A172 (cell line): ENCODE measurements at places on chromosomes 3 and 15.

DNA sequence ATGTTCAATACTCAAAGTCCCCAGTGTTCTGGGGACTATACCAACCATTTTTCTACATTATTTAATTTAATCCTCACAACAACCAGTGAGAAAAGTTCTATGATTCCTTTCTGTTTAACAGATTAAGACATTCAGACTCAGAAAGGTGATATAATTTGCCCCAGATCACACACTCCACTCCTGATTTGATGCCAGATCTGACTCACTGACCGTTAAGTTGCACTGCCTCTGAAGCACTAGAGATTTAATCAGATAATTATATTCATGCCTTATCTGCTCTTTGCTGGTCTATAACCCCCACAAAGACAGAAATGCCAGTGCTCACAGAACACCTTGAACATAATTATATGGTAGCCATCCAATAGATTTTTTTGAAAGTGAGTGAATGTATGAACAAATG is 501.0 kb downstream of the IGSF11 start:
- peak; percentile 7 for DNase-seq

DNA sequence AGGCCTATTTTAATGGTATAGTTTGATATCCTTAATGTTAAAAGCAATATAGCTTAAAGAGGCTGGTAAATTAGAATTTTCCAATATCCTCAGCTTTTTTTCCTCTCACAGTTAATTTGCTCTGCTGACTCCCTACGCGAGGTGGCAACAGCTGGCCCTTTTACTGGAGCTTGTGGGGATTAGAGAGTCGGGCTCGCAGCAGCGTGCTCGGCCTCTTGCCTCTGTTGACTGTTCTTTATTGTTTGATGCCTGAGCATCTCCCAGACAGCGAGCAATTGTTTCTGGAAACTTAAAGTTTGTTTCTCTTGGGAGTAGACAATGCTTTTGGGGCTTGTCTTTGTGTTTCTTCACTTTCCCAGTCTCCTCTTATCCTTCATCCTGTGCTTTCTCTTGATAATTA is 80.8 kb downstream of the OPA1 start:
- DNase-seq = no peak

GRCh38 chr3:133896002-133896761 is 500 bp upstream of the RAB6B start:
- no peak for DNase-seq

DNA sequence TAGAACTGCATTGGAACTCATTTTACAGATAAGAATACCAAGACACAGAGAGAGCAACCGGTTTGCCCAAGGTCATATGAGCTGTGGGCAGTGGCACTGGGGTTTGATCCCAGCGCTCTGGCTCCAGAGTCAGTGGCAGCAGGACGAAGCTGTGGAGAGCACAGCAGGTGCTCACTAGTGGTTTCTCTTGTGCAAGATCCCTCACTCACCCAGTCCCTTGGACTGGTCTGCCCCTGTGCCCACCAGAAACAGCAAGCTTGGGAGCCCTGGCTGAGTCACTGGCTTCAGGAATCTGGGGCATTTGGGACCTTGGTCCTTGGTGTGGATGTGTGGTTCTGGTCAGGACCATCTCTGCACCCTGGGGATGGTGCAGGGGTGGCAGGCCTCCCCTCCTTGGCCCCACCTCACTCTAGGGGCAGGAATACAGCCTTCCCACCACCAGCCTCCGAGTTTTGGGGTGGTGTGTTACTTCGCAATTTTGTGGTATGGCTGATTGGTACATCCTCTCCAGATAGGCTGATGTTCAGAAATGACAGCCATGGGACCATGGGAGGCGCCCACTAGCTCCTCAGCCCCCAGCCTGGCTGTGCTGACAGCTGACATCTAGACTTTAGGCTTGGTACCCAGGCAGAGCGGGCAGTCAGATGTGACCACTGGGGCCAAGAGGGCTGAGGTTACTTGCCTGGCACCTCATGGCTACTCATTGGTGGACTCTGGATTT is 104.6 kb downstream of the LSM3 start:
- DNase-seq = no peak

DNA sequence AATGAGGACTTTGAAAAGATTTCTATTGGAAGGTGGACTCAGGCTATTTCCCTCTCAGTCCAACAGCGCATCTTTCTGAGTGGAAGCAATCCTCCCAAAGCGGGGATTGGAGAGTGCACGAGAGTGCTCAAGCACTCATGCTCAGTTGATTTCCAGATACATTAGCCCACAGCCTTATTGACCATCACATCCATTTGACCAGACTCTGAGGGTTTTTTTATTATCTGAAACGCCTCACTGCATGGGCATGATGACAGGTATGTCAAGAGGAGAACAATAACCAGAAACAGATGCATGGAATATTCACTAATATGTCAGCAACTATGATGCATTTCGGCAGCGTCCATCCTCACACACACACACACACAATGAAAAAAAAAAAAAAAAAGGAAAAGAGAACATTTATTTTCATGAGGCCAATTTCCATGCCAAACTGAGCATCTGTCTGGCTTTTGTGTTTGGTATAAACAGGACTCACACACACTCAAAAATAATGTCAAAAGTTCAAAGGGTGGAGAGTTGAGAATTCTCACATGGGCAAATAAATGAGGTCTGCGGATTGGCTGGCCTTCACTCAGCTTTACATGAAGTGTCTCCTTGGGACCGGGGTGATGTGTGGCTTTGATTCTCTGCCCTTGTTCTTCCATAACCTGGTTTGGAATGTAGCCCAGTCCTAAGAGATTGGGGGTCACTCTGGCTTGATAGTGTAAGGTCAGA is 371.6 kb downstream of the MCTP2 start:
- no peak for DNase-seq

DNA sequence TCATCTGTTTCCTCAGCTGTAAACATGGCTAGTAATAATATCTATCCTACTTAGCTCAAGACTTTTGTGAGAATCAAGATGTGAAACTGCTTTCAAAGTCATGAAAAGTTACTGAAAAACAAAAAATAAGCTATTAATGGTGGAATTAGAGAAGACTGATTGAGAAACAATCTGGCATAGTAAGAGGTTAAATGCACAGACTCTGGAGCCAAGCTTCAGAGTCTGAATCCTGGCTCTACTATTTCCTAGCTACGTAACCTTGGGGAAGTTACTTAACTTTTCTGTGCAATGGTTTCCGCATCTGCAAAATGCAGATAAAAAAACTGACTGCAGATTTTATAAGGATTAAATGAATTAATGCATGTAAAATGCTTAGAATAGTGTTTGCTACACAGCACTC is 28.8 kb downstream of the LRRFIP2 start:
- DNase-seq = no peak

GRCh38 chr3:167870759-167871158 is 135.2 kb downstream of the SERPINI1 start:
- DNase-seq = no peak

GRCh38 chr3:187021748-187022402 is 91.5 kb downstream of the ST6GAL1 start:
- no peak for DNase-seq

DNA sequence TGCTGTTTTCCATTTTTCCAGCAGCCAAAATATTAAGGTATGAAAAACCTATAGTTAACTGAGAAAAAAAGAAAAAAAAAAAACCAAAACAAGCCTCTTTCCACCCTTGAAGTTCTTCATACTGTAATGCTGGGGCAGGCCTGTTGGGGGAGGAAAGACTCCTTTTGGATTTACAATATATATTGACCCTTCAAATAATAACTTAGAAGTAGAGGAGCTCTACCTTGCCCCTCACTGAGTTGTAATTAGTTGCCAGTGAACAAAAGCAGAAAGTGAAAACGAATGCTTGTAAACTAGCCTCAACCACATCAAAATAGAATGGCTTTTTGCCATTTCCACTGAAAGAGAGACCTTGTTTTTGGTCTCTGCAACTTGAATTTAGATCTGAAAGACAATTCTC is 326.6 kb downstream of the NR2F2 start:
- DNase-seq = no peak

GRCh38 chr3:189277711-189278110 is 105.9 kb downstream of the TPRG1 start:
- peak; percentile 58 for DNase-seq

DNA sequence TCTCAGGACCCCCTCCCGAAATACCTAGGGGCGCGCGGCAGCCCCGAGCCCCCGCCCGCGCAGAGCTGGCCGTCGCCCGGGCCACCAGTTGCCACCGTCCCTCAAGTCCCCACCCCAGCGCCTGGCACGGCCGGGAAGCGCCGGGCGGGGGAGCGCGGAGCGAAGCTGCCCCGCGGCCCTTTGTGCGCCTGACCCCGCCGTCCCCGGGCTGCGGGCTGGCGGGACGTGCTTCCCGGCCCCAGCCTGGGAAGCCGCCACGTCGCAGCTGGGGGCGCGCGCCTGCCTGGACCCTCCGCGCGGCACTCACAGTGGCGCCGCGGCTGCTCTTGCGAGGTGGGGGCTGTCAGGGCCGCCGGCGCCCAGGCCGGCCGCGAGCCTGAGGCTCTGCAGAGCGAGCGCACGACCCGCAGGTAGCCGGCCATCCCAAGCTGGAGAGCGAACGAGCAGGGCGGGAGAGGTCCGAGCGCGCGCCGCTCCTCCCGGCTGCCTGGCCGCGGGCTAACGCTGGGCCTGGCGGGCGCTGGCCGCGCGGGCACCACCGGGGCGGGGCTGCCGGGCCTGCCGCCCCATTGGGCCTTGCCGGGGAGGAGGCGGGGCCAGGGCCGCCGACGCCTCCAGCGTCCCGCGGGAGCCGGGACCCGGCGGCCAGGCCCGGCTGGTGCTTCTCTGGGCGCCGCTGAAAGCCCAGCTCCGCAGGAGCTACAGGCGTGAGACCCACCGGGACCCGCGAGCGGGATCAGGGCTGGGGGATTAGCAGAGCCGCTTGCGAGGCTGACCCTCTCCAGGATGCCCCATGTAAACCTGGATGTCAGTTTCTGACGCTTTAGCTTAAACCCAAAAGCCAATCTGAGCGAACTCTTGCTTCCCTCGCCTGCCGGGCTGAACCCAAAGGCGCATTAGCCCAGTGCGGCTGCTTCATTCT is at the start of gene IDH2:
TSS of gene IDH2 (minus strand) at position 500 of the 922 bp plus-strand sequence. CDS start at position 422, 78 bp downstream.
- peak; percentile 44 for DNase-seq

- DNase-seq = no peak
Observed at GRCh38 chr3:20741381-20741780, 555.4 kb upstream of the SGO1 start.

DNA sequence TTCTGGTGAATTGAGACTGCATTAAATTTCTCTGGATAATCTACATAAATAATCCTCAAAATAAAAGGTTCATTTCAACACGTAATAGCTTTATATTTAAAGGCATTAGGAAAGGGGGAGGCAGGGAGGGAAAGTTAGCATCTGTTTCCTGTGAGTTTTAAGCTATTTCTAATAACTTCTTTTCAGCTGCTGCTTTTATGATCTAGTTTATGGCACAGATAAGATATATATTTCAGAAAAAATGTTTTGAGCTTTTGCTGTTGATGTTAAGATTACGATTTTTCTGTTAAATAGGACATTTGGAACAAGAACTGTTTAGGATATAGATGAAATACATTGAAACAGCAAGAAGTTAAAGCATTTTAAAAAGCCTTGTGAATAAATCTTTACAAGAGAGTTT is 30.0 kb downstream of the UBE2E1 start:
- DNase-seq = no peak

GRCh38 chr15:65079580-65079979 is 3.0 kb downstream of the KBTBD13 start:
- DNase-seq = no peak

- DNase-seq = no peak
Observed at GRCh38 chr3:10280571-10280970, 12.2 kb downstream of the GHRL start.
